Spinal cord (tissue), 10 donors: ENCODE measurements at places on chromosomes 1 and 21. TPM values are rescaled to one million over a fixed set of nuclear protein-coding genes. Genes with fewer than 3 reads are reported as not detected.

DNA sequence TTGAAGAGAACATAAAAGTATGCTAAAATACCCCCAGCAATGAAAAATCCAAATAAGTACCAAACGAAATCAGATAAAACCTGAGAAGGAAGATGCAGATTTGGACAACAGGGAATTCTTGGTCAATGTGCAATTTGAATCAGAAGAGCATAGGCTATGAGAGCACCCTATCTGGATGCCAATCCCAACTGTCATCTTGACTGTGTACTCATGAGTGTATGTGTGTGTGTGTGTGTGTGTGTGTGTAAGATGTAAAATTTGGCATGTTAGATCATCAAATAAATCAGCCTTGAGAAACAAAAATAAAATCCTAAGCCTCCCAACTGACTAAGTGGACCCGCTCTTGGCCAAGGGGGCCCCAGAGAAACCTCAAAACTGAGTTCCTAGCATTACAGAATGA, 18.0 kb upstream of the SPRR2G start:
- no peak for DNase-seq

- DNase-seq, result peak; percentile 99
Observed at GRCh38 chr1:161165742-161166668, at the start of gene PPOX. Gene PPOX, plus strand, starts transcription at chr1:161166426. Its CDS starts 422 bp downstream, at chr1:161166848.

GRCh38 chr1:112666946-112667345, 7.5 kb upstream of the MOV10 start:
- DNase-seq, result no peak

- no peak for DNase-seq
Observed at GRCh38 chr1:40582116-40582515, 50.7 kb downstream of the ZNF684 start.

DNA sequence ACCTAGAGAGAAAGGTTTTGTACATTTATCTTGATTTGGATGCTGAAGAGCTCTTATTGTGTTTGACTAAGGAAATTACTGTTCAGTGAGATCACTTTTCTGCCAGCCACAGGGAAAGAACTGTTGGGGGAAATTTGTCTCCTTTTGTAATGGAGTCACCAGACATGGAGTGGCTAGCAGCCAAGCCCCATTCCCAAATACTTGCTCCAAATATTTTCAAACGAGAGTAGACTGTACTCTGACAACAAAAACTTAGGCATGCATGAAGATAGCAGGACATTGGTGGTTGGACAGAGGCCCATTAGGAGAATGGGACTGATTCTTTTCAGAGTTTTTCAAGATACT, 21.1 kb downstream of the IPO9 start:
- peak; percentile 76 for DNase-seq

GRCh38 chr1:39026866-39027507, 837 bp downstream of the NDUFS5 start:
- no peak for DNase-seq

GRCh38 chr1:54010415-54011117, 7.4 kb downstream of the LDLRAD1 start:
- DNase-seq, result no peak

- DNase-seq, result no peak
Observed at GRCh38 chr1:225435957-225436392, 8.1 kb upstream of the LBR start.

GRCh38 chr1:159430985-159431384, 1.0 kb upstream of the OR10J4 start:
- DNase-seq, result no peak

DNA sequence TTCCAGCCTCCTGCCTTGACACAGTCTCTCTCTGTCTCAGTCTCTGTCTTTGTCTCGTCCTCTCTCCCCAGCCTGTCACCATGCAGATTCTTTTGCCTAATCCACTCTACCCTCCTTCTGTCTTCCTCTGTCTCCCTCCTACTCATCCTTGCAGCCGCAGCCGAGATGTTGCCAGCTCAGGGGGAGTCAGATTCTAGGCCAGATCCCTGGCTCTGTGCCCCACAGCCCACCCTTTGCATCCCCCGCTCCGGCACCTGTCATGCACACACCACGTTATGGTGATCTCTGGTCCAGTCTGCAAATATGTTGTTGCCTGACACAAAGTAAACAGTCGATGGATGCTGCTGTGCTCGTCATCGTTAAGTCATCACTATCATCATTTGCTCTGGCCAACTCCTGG, 35.5 kb upstream of the IGSF21 start:
- no peak for DNase-seq

The CD1B gene
- polyA plus RNA-seq, result not detected

The IL24 gene
- polyA plus RNA-seq, result 0.52 TPM

The IL19 gene
- polyA plus RNA-seq, result not detected
